ENCODE measurements at places on chromosomes 12 and 14.

DNA sequence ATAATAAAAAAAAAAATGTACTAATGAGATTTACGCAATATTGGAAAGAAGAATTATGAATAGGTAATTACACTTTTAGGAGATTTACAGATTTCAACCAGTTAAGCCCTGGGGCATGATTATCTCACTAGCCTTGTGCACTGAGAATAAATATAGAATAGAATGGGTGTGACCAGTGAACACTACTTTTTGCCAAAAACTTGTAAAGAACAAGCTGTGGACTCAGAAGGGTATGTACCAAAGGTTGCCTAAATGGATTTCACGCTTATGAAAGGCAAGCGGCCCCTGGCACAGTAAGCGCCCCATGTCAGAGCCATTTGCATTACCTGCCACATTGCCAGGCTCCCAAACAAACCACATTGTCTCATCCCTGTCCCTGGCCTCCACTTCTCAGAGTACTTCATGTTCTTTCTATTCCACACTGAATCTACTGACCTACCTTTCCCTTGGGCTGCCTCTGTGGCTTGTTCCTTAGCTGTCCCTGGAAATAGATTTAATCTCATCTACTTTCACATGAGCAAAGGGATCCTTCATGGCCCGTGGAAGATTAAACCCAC is 170.6 kb upstream of the DIO2 start:
- DNase-seq, result no peak

- DNase-seq, result no peak
These were observed 138.4 kb upstream of the FRMD6 start for GRCh38 chr14:51513281-51513680.

DNA sequence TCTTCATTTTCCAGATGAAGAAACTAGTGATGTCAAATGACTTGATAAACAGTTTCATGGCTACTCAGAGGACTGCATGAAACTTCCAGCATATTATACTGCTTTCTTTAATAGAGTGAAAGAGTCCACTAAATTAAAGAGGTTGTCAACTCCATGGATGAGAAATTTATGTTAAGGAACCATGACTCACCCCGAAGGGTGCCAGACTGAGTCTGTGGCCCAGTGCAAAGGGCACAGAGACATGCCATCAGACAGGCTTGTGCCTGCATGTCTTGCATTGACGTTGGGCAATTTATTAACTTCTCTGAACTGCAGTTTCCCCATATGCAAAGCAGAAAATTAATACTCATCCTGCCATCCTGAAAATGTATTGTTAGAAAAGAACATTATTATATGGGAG is 382.4 kb downstream of the APAF1 start:
- DNase-seq, result no peak

DNA sequence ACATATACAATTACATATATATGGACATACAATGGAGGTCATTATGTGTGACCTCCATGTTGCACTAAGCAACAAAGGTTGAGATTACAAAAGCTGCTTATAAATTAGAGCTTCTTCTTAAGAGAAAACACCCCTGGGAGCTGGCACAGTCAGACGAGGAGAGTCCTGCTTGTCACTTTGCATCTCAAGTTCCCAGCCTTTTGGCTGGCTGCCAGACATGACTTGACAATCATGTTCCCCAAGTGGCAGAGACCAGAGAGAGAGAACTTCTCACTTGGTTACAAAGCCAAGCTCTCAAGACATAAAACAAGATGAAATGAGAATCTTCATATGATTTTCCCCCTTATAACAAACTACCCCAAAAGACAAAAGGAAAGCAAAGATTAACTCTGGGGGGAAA is 8.5 kb upstream of the SYNJ2BP start:
- no peak for DNase-seq

GRCh38 chr12:15222219-15222618 is 1.0 kb upstream of the RERG start:
- DNase-seq, result no peak

DNA sequence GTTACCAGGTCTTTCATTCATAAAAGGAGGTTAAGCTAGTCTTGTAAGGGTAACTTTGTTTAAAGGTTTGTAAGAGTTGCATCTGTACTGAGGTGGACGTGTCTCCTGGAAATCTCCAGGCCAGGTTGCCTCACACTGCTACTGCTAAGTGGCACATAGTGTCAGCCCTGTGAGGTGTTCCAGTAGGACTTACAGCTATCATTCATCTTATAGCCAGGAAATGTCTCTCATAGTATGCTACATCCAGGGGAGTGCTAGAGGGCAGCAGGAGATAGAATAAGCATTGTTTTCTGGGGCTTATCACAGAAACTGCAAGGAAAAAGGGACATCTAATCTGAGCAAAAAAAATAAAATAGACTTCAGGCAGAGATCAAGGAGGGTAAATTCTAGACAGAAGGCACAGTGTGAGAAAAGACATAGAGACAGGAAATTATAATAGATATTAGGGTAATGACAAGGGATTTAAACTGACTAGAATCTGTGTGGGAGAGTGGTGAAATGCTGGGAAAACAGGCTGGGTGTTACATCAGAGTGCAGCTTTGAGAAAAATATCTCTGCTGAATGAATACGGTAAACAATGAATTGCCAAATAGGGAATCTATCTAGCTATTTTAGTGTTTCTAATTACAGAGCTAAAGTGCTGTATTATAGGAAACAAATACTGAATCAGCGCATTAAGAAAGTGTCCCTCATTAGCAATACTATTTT is 205.1 kb upstream of the ABCD2 start:
- DNase-seq, result no peak

GRCh38 chr12:24839268-24839791 is 109.6 kb downstream of the BCAT1 start:
- no peak for DNase-seq

GRCh38 chr12:66717036-66717673 is 38.3 kb upstream of the GRIP1 start:
- DNase-seq, result no peak

GRCh38 chr12:5661811-5662210 is 229.9 kb downstream of the NTF3 start:
- no peak for DNase-seq

- DNase-seq, result no peak
These were observed 34.1 kb downstream of the ERGIC2 start for GRCh38 chr12:29346769-29347421.

- DNase-seq, result no peak
These were observed 40.0 kb downstream of the TSPAN9 start for GRCh38 chr12:3117144-3117581.

GRCh38 chr12:116603546-116604177 is 44.5 kb downstream of the MAP1LC3B2 start:
- no peak for DNase-seq

GRCh38 chr12:122934722-122935121 is 31.5 kb downstream of the ABCB9 start:
- no peak for DNase-seq

DNA sequence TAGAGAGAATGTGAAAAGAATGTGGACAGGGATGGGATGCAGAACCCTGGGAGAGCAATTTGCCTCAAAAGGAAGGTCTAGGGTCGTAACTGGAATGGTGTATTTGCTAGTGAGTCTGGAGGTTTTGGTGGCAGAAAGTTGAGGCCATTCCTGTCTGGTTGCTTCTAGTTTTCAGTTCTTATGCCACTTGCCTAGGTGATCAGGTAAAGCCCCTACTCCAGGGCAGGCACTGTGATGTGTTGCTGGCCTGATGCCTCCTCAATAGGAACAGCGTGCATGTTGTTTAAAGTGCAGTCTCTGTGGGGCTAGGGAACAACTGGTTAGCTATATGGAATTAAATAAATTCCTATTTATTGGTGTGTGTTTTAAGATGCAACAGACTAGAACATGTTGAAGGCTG is 6.4 kb downstream of the OS9 start:
- no peak for DNase-seq

- DNase-seq, result no peak
These were observed 21.3 kb upstream of the FAM234B start for GRCh38 chr12:13022851-13023271.

- DNase-seq, result no peak
These were observed 258.3 kb downstream of the FOXN3 start for GRCh38 chr14:89158701-89159100.

DNA sequence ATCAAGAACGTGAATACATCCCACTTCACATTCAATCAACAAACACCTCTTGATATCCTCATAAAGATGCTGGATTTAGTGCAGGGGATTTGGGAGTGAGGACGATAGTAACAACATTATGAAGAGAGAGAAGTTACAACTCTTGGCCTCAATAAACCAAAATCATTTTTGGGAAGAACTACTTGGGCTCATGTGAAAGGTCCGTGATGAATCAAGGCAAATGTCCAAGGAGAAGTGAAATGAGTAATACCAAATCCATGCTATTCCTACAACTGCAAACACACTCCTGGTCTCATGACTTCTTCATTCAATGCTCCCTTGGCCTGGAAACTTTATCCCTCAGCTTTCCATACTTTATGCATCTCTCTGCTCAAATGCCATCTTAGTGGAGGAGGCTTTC is 162.0 kb upstream of the LMNTD1 start:
- DNase-seq, result no peak

- DNase-seq, result no peak
These were observed 15.1 kb downstream of the XRCC3 start for GRCh38 chr14:103699901-103700752.

GRCh38 chr14:83255727-83256090 is 1722.1 kb upstream of the SEL1L start:
- DNase-seq, result no peak

DNA sequence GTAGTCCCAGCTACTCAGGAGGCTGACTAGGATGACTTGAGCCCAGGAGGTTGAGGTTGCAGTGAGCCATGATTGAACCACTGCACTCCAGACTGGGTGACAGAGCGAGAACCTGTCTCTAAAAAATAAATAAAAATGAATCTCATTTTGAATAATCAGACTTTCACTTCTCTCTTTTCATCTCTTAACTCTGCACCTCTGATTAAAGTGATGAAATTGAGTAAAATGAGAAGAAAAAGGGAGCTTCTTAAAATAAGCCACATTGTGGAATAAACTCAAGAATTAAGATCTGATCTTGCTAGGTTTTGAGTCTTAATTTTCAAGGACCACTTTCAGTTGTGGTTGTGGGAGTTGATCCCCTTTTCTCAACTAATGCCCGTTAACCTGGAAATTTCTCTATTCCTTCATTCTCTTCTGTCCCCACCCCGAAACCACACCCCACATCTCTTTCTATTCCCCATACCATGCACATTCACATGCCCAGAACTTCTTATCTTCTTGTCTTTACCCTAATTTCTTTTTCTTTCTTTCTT is 70.9 kb upstream of the ETV6 start:
- DNase-seq, result no peak

GRCh38 chr14:69490219-69490918 is 5.8 kb downstream of the PLEKHD1 start:
- no peak for DNase-seq

DNA sequence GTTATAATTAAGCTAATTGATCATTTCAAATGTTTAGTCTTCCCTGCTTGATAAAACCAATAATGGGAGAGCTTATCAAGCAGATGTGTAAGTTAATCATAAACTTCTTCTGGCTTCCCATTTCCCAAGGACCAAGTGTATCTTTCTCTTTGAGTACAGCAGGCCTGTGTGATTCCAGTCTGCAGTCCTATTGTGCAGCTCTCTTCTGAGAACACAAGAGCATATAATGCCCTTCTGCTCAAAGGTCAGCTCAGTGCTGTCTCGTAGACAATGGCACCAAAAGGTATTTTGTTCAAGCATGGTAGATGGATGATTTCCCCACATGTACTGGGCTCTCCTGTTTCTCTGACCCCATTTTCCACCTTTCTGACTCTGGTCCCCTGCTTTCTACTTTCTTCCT is 101.8 kb upstream of the DYRK2 start:
- no peak for DNase-seq

DNA sequence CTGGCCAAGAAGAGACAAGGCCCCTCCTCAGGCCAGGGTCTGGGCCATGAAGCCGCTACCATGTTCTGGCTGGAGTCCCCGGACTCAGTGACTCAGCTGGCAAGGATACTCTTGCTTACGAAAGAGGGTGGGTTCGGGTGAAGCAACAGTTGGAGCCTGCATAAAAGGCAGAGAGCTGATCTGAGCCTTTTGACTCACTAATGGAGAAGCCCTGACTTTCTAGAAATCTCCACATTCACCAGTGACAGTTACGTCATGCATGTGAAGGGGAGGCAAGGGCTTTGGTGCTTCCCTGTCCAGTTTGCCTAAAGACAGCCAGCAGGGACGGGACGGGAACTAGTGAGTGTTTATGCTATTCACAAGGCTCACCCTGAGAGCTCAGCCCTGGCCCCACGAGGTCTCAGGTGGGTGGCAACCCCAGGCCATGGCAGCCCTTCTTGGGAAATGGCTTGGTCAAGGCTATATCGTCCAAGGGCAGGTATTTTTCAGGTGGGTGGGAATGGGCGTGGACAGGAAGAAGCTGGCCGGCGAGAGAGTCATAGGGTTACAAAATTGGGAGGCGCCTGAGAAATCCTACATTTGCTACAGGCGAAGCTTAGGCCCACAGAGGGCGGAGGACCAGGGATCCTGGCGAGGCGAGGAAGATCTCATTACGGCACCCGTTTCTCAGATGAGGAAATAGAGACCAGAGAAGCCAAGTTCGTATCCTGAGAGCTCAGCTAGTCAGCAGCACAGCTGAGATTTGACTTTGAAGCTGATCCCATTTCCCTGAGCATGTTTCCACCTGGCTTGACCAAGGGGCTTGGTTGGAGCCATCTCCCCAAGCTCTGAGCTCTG is 314.6 kb downstream of the BCL11B start:
- DNase-seq, result peak; percentile 63

DNA sequence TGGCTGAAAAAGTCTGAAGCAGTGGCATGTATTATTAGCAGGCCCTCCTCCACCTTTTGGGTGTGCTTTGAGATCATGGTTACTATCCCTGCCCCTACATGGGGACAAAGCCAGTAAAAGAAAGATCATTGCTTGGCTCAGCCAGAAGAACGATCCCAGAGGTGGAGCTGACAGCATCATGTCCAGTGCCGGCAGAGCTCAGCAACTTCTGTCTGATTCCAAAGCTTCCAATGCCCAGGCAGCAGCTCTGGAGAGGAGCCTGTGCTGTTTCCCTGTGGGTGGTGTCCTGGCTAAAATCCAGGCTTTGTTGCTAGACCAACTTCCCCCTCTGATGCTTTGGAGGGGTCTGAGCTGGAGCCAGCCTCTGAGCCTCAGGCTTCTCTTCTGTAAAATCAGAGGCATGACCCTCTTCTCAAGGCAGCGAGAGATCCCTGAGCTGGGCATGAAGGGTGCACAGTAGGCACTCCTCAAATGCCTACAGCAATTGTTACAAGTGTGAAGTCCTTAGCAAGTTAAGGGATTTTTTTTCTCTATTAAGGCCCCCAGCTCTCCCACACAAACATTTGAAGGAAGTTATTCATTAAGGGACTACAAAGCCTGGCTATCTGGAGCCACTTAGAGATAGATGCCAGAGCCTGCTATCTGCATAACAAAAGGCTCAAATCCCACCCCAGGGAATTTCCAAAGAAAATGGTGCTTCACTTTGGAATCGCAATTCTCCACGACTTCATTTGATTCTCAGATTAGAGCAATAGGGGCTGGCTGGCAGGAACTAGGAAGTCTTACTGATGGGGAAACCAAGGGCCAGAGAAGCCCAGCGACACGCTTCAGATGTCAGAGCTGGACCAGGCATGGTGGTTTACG is 10.9 kb upstream of the GSC start:
- no peak for DNase-seq

- DNase-seq, result no peak
These were observed 163.6 kb upstream of the DYRK2 start for GRCh38 chr12:67484791-67485480.

GRCh38 chr12:25971654-25972041 is 13.2 kb downstream of the RASSF8 start:
- no peak for DNase-seq

- no peak for DNase-seq
These were observed 68.2 kb downstream of the FBXW8 start for GRCh38 chr12:116978791-116979508.

All from retinal pigment epithelial cell (primary cell).